ENCODE measurements at places on chromosomes 1 and 21.

- DNase-seq = no peak
Measured at GRCh38 chr1:233227930-233228465, 67.5 kb downstream of the PCNX2 start.

DNA sequence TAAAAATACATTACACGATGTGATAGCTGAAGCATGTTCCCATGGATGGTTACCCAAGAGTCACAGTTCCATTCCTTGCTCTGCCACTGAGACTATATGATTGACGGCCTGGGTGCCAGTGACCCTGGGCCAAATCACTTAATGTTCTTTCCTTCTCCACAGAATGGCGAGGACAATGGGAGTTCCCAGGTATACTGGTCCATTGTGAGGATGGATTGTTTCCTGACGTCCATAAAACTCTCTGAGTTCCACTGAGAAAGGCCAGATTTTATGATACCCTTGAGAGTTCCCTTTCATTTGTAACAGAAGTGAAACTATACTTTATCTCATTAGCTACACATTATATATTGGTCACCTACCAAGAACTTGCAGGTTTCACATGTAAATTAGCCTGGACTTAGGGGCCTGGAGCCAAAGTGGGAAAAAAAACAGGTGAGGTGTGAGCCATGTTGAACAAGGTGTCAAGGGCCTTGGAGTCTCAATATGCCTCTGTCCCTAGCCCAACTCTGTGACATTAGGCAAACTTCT lies 502.2 kb upstream of the DAB1 start:
- DNase-seq = no peak

GRCh38 chr1:180912801-180913565 lies at the start of gene KIAA1614:
Gene KIAA1614, plus strand, starts transcription at chr1:180912897. Its CDS starts 347 bp downstream, at chr1:180913244.
- DNase-seq = peak; percentile 81

DNA sequence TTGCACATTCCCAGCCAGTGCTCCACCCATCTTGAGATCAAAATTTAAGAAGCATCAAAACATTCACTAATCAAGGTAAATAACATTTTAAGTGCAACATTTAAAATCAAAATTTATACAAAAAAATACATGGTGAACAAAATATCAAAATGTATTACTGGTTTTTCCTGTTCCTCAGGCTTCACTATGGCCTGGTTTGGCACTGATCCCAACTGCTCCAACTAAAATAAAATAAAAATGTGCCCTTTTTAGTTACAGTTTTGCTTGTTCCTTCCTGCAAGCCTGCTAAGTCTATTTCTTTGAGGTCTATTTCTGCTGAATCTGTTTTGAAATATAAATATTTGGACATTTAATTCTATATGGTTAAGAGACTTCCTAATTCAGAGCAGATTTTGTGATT lies 54.9 kb downstream of the ADAMTS1 start:
- no peak for DNase-seq

- no peak for DNase-seq
Measured at GRCh38 chr1:154520333-154520732, 18.1 kb upstream of the SHE start.

- no peak for DNase-seq
Measured at GRCh38 chr1:53574621-53575020, 115.4 kb downstream of the DMRTB1 start.

DNA sequence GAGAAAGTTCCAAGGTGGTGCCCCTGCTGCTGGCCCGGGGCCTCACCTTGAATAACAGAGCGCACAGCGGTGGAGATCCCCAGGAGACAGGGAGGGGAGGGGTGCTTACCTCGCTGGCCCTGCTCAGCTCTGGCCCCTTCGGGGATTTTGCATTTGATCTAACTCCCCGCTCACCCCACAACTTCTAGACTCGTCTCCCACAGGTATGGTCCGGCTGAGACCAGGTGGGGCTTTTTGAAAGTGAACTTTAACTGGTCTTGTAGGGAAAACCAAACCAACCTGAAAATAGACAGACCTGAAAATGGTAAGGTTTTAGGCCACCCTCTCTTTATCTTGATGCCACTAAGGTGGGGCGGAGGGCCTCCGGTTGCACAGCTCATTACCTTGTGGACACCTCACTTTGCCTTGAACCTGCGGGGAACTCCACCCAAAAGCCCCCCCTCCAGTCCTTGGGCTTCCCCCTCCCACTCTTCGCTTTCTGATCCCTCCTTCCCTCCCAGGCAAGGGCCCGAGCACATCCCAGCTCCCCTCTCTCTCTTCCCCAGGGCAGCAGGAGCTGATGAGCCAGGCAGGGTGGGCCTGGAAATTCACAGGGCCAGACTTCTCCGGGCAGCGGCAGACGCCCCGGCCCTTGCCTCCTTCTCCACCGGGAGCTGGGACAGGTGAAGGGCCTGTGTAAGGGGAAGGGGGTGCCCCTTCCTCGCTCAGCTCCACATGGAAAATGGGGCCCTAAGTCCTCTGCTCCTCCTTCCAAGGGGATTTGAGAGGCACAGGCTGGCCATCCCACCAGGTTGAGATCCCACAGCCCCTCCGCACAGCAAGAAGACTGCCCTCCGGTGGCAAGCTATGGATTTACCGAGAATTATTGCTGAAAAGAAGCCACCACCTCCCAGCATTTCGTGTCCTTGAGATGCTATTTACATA lies 16.1 kb downstream of the TNFRSF8 start:
- peak; percentile 75 for DNase-seq

DNA sequence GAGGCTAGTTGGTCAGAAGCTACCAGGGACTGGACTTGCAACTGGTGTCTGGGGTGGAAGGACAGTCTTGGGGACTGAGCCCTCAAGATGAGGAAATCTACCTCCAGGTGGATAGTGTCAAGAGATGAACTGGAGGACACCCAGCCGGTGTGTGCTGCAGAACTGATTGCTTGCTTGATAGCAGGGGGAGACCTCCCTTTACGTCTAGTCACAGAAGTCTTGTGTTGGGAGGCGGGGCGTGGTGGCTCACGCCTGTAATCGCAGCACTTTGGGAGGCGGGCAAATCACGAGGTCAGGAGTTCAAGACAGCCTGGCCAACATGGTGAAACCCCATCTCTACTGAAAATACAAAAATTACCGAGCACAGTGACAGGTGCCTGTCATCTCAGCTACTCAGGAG lies 4.9 kb downstream of the RCC2 start:
- DNase-seq = no peak

GRCh38 chr1:6183520-6183989 lies 3.4 kb upstream of the CHD5 start:
- DNase-seq = peak; percentile 54

GRCh38 chr1:43368646-43369020 lies 822 bp upstream of the ELOVL1 start:
- no peak for DNase-seq

DNA sequence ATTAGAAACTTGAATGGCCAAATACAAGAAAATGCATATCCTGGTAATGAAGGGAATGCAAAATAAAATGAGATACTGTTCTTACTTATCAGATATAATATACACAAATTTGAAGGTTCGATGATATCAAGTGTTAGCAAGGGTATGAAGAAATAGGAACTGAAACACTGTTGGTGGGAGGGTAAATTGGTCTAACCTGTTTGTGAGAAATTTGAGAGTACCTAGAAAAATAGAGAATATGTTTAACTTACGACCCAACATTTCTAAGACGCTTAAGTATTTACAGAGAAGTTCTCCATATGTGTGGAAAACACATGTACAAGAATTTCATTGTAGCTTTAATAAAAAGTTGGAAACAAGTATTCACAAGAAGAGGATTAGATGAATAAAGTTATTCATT lies 25.9 kb downstream of the ATG4C start:
- no peak for DNase-seq

- no peak for DNase-seq
Measured at GRCh38 chr1:234709473-234710228, 99.7 kb upstream of the IRF2BP2 start.

DNA sequence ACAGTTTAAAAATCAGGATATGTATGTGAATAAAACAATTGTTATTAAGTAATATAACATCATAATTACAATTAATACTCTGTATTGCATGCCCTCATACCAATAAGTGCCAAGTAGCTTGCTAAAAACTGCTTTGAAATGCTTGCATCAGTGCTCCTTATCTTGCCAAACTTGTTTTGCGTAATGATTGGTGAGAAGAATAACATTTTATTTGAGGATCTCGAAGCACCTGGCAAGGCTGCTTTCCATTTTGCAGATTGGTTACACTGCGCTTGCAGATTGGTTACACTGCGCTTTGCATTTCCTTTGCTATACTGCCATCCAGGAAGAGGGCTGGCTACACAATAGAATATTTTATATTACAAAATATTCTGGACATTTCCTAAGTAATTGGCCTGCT lies 1.7 kb upstream of the PBX1 start:
- no peak for DNase-seq

DNA sequence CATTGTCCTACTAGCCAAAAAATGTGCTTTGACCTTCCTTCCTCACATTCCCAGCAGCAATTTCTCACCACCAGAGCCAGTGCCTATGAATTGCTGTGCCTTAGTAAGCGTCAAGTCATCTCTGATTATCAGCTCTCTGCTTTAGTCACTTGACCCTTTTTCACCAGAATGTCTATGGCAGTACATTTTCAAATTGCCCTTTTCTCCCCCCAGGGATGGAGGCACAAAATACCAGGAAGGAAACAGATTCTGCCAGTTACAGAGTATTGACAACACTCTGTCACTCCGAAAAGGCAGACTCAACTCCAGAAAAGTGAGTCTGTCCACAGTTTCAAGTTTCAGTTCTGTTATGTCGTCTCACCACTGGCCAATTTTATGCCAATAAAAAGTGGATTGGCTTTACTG lies 167.4 kb downstream of the TNFSF18 start:
- peak; percentile 69 for DNase-seq

DNA sequence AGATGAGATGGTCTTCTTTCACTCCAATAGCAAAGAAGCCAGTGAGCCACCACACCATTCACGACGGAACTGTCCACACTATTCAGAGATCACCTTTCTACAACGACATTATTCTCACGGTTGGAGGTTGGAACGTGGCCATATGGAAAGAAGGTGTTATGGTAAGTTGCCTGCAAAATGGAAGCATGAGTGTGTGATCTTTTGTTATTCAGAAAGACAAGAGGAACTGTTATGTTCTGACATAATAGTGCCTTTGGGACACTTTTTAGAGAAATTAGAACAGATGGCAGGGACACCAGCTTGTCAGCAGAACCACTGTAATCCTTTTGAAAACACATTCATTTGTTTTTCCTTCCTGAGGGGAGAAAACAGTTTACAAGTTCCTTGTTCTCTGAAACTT lies 75.8 kb upstream of the MCOLN3 start:
- no peak for DNase-seq

DNA sequence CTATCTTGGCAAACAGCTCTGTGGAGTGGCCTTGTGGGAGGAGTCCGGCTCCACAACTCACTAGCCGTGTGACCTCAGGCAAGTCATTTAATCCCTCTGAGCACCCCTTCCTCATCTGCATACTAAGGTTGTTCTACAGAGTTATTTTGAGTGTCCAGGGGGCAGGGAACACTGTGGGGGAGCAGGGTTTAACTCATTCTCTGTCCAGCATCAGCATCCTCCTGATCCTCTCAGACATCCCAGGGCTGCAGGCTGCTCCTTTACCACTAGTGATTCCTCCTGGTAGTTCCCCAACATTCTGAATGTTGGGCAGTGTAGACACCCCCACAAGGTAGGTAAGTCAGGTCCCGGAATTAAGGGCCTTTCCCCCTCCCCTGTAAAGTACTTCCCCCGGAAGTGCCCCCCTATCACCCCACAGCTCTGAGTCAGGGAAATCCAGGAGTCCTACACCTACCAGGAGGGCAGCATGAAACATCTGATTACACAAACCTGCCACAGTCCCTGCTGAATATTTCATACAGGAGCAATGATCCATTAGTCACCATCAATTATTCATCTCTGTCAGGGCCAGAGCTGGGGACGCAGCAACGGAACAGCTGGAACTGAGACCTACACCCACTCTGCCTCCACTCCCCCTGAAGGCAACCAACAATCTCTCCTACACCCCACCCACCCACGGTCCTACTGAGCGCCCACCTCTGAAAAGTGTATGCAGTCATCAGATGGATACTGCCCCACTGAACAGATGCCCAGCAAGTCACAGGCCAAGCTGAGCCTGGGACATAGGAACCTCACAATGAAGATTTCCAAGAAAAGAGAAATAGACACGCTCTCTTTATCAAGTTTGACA lies 20.5 kb downstream of the SYT2 start:
- DNase-seq = no peak

GRCh38 chr1:180536821-180537372 lies 21.9 kb upstream of the OVAAL start:
- no peak for DNase-seq

- DNase-seq = no peak
Measured at GRCh38 chr1:194227161-194227560, 1040.7 kb upstream of the B3GALT2 start.

DNA sequence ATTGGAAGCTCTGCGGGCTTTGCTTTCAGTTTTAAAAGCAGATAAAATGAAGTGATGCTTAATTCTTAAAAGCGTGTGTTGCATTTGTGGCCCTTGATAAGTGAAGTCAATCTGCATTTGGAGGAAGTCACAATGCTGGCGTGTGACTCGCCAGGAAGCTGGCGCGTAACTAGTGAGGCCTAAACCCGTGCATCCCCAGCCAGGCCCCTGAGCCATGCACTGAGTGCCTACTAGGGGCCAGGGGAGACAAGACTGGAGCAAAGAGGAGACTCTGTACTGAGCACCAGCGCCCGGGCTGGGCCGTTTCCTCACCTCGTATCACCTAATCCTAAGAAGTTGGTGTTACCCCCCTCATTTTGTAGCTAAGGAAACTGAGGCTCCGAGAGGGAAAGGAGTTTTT lies 4.6 kb upstream of the DDOST start:
- no peak for DNase-seq

- no peak for DNase-seq
Measured at GRCh38 chr1:35622510-35623178, 18.7 kb downstream of the PSMB2 start.

DNA sequence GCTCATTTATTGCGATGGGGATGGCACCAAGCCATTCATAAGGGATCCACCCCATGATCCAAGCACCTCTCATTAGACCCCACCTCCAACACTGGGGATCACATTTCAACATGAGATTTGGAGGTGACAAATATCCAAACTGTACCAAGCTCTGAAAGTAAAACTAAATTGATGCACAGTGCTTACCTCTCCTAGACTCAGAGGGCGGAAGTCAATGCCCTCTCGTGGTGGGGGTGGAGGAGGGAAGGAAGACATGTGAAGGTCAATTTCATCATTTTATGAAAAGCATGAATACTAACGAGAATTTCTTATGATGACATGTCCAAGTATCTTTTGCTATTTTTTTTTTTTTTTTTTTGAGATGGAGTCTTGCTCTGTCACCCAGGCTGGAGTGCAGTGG lies 120.0 kb downstream of the PGBD5 start:
- DNase-seq = no peak

- no peak for DNase-seq
Measured at GRCh38 chr1:20684651-20685050, 23.5 kb upstream of the DDOST start.

- no peak for DNase-seq
Measured at GRCh38 chr1:52641307-52641706, 8.3 kb downstream of the SHISAL2A start.

Data from GM23248 (cell line).